ENCODE measurements at places on chromosomes 7 and 10. TPM values are rescaled to one million over a fixed set of nuclear protein-coding genes. Genes with fewer than 3 reads are reported as not detected.

DNA sequence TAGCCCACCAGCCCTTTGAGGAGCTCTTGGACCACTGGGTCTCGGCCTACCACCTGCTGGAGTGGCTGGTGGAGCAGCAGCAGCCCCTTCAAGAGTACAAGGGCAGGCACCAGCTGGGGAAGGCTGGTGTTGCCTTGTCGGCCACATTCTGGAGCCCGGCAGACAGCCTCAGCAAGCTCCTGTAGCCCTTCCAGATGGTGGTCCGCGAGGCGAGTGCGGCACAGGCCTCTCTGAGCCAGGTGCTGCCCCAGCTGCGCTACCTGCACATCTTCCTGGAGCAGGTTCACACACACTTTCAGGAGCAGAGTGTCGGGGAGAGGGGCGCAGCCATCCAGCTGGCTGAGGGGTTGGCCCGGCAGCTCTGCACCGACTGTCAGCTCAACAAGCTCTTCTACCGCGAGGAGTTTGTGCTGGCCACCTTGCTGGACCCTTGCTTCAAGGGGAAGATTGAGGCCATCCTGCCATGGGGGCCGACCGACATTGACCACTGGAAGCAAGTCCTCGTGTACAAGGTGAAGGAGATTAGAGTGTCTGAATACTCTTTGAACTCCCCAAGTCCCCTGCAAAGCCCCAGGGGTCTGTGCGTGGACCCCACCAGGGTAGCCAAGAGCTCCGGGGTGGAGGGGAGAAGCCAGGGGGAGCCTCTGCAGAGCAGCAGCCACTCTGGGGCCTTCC lies 7.0 kb upstream of the ACTR3C start:
- DNase-seq = no peak

DNA sequence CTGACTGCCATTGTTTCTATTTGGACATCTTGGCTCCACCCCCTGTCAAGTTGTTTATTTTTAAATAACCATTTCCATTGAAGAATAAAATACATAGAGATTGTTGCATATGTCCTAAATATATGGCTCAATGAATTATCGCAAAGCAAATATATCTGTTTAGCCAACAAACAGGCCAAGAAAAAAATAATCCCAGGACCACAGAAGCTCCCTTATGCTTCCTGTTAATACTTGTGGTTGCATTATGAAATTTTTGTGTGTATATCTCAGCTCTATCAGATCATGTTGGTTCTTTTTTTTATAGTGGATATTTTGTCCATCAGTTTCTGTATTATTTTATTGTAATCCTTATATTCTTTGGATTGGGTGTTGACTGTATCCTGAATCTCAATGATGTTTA lies 53.4 kb upstream of the CYP2C8 start:
- no peak for DNase-seq

DNA sequence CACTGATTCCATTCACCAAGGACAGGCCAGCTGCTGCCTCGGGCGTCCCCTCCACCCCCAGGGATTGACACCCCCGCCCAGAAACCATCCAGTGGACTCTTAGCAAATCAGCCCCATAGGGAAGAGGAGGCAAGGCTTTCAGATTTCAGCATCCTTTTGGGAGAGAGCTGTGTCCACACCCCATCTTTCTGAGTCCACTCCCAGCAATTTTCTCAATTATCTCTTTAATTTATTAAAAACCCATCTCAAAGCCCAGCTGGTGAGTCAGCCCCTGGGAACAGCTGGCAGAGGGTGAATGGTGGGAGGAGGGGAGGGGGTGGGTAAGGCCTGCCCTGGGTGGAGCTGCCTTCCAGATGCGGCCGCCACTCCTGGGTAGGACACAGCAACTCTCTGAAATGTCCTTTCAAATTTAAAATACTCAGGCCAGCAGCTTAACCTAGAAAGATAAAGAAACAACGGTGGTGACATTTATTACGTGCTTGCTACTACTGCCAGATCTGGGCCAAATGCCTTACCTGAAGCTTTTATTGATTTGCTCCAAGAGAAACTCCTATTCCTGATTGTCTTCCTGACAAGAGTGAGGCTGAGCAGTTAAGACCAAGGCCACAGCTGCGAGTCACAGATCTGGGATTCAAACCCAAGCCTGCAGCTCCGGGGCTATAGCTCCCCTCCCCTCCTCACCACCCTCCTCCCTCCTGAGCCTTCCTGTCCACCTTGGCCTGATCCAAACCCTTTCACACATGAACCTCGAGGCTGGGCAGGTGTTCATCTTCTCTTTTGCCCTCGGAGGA lies 120.4 kb downstream of the RGS10 start:
- no peak for DNase-seq

DNA sequence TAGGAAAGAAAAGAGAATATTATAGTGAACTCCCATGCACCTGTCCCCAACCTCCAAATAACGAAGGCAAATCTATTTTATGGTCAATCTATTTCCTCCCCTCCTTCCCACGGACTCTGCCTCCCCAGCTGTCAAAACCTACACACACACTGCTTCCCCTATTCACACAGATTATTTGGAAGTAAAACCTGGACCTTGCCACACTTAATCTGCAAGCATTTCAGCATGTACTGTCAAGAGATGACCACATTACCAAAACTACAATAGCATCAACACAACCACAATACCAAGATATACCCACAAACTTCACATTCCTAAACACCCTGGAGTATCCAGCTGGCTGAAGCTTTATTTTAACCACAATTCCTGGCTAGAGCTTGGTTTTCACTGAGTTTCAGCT lies 27.8 kb upstream of the KCNK18 start:
- no peak for DNase-seq

DNA sequence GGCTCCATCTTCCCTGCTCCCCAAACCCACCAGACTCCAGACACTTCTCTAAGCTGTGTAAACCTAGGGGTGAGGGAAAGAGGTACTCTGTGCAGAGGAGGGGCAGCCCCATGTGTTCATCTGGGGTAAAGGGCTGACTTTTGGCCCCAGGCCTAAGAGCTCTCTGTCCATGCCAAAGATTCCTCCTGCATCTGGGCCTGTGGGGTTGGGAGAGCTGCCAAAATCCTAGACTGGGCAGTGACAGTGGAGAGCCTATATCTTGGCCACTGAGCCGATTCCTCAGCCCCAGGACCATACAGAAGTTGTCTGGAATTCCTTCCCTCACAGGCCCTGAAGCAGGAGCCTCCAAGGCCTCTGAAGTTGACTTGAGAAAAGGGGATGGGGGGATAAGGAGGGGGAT lies 25.3 kb upstream of the LEP start:
- DNase-seq = no peak

- DNase-seq = peak; percentile 26
Observed at GRCh38 chr10:24483701-24484100, 240.0 kb downstream of the ARHGAP21 start.

GRCh38 chr10:77629775-77630506 lies 7.7 kb downstream of the KCNMA1 start:
- DNase-seq = no peak

DNA sequence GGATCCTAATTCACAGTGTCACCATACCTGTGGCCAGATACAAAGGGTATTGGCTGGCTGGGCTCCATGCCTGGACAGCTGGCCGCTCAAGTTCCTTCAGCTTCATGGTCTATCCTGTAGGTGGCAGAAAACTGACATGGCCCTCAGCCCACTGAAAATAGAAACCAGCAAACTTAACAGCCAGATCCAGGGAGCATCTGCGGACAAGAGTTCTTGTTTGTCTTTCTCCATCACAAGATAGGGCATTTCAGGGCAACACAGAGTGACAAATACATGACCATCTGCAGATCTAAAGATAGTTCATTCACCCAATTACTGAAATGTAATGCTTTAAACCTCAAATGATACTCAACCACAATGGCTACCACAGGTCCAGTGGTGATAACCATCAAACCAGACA lies 2.8 kb downstream of the SEC31B start:
- DNase-seq = peak; percentile 40

GRCh38 chr7:40477094-40477493 lies 342.3 kb downstream of the SUGCT start:
- DNase-seq = no peak

DNA sequence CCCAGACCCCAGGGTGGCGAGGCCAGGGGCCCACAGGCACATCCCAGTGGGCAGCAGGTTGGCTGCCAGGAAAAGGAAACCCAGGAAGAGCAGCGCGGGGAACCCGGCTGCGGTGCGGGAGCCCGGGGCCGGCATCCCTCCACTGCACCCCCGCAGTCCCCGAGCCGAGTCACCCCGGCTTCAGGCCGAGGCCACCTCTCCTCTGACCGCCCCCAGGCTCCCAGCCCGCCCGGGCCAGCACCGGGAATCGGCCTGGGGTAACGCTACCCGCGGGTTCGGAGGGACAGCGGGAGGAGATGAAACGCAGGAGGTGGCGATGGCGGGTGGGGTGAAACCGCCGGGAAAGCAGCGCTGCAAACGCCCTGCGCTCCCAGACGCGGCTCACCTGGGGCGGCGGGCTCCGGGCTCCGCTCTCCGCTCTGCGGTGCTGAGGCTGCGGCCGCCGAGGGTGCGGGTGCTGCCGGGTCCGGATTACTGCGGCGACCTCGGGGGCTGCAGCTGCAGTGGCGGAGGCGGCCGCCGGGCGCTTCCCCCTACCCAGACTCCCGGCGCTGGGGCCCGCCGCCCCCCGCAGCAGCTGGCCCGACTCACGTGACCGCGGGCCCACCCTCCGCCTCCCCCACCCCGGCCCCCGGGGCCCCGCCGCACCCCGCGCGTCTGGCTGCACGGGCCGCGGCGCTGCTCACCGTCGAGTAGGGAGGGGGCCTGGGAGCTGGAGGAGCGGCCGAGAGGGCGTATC lies at the start of gene SCRN1:
Gene SCRN1, minus strand, starts transcription at position 545 of the 739 bp plus-strand sequence. CDS start 20,734 bp downstream, outside the sequence.
- peak; percentile 60 for DNase-seq

DNA sequence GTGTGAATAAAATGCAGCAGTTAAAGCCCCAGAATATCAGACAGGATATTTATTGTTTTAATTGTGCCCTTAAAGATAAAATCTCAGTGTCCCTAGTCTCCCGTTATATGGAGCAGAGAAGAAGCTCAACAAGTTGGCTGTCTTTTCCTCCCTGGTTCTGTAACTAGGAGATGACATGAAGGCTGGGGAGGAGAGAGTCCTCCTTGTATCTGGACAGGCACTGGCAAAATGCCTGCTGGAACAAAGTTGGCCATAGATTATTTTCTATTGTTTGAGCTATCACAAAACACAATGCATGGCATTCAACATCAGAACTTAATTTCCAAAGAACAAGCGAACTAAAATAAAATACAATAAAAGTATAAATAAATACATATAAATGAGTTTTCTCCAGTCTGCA lies 694.9 kb upstream of the KCND2 start:
- DNase-seq = no peak

DNA sequence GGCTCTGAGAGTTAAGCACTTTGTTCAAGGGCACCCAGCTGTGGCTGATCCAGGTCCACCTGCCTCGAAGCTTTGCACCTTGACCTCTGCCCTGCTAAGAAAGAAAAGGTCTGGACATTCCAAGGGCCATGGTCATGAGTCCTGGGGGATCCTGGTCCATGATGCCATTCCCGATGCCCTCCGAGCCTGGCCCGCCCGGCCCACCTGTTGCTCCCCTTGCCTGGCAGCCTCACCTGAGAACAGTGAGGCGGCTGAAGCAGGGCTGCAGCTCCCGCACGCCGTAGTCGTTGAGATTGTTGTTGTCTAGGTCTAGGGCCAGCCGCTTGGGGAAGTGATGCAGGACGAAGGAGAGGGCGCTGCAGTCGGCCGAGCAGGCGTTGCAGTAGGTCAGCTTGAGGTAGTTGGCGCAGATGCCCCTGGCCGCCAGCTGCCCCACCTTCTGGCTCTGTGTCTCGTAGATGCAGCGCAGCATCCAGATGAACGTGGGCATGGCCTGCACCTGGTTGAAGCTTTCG lies 27.5 kb downstream of the NOD1 start:
- no peak for DNase-seq

GRCh38 chr7:118368958-118369357 lies 144.5 kb downstream of the ANKRD7 start:
- no peak for DNase-seq

DNA sequence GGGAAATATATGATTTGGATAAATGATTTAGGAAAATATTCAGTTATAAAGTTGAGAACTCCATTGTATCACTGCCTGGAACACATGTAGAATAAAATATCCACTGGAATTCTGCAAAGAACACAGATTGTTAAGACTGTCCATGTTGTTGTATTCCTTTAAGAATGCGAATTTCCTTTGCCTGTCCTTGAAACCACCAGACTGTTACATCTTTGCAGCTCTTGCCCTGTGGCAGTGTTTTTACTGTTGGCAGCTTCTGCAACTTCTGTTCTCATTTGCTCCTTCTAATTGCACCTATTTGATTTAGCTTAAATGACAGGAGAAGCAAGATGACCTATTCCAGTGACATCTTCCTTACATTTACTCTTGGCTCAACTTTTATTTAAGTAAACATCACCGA lies 39.7 kb downstream of the MALSU1 start:
- DNase-seq = no peak

NUTM2A gene
- 0.09 TPM for total RNA-seq

PDE1C gene
- 1.2 TPM for total RNA-seq

MYO1G gene
- total RNA-seq = 0.17 TPM

GNGT1 gene
- total RNA-seq = not detected

PON3 gene
- 0.85 TPM for total RNA-seq

COL26A1 gene
- total RNA-seq = not detected

SOSTDC1 gene
- total RNA-seq = 0.05 TPM

MMD2 gene
- total RNA-seq = not detected

ACSM6 gene
- not detected for total RNA-seq

FLNC gene
- total RNA-seq = 117 TPM

HOXA10 gene
- 3.7 TPM for total RNA-seq

PAX4 gene
- not detected for total RNA-seq

Data from dermis blood vessel endothelial cell (primary cell).